Activated naive CD4-positive, alpha-beta T cell treated with anti-CD3 and anti-CD28 coated beads for 36 hours (primary cell): ENCODE measurements at places on chromosomes 7 and 10. TPM values are rescaled to one million over a fixed set of nuclear protein-coding genes. Genes with fewer than 3 reads are reported as not detected.

Gene FBXL13
- total RNA-seq, result 0.74 TPM

- no peak for DNase-seq
Measured at GRCh38 chr7:50730446-50731400, 52.0 kb downstream of the GRB10 start.

Gene GNGT1
- not detected for total RNA-seq

- DNase-seq, result peak; percentile 44
Measured at GRCh38 chr10:5447611-5448071, 35.3 kb downstream of the NET1 start.

DNA sequence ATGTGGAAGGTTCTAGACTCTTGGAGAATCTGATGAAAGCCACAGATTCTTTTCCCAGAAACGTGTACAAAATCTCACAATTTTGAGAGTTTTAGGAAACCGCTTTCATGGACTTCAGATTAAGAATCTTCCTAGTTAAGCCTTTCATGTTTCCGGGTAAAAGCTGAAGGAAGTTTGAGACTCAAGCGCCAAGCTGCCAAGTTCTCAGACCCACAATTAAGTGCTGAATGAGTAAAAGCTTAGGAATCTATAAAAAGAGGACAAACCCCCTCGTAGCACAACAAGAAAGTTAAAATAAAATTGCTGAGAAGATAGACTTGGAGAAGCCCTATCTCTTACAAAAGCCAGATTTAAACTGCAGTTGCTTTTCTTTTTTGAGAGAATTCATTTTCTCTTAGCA is 99.6 kb downstream of the ST8SIA6 start:
- DNase-seq, result no peak

GRCh38 chr10:109774121-109774440 is 149.2 kb downstream of the XPNPEP1 start:
- no peak for DNase-seq

GRCh38 chr7:610531-611280 is 91.1 kb upstream of the PDGFA start:
- DNase-seq, result no peak

DNA sequence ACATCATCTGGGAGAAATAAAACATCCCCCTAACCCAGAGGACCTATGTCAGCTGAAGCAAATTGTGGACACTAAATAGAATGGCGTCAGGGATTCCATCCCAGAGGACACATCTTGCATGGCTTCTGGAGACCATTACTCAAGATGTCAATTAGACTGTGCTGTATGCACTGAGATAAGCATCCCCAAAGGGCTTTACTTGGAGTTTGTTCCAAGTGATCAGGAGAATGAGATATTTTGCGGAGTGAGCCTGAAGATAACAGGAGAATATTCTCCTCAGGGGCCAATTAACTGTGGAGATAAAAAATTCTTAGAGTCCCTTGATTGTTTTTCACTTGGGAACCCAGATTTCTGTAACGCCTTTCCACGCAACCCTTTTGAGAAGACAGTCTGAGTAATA is 4.5 kb upstream of the OR2AE1 start:
- no peak for DNase-seq

GRCh38 chr10:58723186-58723585 is 210.5 kb downstream of the BICC1 start:
- no peak for DNase-seq

GRCh38 chr10:81027223-81027622 is 489.5 kb downstream of the SH2D4B start:
- DNase-seq, result no peak

Gene CPA2
- not detected for total RNA-seq

GRCh38 chr10:21628023-21628422 is 94.0 kb downstream of the MLLT10 start:
- DNase-seq, result no peak

- no peak for DNase-seq
Measured at GRCh38 chr10:126497672-126498071, 109.4 kb upstream of the ADAM12 start.

Gene IPMK
- 5.6 TPM for total RNA-seq

Gene RARRES2
- total RNA-seq, result not detected

Gene CNPY1
- total RNA-seq, result not detected

DNA sequence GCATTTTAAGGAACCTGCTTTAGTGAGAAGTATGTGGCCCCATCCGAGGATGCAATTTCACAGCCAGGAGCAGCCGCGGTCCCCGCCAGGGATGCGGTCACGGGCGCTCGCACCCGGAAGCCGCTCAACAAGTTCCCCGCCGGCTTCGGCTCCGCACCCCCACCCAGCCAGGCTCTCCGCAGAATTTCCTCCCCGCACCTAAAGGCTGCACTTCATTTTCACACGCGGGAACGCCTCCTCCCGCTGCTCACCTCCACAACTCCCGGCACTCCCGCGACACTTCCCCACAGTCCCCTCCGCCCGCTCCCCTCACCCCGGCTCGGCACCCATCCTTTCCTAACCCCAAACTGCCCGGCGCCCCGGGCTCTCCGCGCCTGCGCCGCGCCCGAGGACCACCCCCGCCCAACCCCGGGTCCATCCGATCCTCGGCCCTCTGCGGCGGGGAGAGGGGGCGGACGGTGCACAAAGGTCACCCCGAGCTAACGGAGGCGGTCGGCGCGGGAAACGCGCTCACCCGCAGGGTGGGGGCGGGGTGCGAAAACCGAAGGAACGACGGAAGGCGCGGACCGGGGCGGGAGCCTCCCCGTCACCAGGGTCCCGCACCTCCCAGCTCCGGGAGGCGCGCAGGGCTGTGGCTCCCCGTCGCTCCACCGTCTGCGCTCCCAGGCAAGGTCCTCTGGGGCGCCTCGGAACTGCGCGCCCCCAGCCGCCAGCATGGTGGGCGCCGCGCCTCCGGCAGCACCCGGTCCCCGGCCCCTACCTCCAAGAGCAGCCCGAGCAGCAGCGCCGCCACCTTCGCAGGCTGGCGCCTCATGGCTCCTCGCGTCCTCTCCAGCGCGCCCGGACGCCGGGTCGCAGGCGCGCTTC is 558 bp downstream of the VOPP1 start:
- DNase-seq, result peak; percentile 76

Gene FUOM
- total RNA-seq, result 29.9 TPM

DNA sequence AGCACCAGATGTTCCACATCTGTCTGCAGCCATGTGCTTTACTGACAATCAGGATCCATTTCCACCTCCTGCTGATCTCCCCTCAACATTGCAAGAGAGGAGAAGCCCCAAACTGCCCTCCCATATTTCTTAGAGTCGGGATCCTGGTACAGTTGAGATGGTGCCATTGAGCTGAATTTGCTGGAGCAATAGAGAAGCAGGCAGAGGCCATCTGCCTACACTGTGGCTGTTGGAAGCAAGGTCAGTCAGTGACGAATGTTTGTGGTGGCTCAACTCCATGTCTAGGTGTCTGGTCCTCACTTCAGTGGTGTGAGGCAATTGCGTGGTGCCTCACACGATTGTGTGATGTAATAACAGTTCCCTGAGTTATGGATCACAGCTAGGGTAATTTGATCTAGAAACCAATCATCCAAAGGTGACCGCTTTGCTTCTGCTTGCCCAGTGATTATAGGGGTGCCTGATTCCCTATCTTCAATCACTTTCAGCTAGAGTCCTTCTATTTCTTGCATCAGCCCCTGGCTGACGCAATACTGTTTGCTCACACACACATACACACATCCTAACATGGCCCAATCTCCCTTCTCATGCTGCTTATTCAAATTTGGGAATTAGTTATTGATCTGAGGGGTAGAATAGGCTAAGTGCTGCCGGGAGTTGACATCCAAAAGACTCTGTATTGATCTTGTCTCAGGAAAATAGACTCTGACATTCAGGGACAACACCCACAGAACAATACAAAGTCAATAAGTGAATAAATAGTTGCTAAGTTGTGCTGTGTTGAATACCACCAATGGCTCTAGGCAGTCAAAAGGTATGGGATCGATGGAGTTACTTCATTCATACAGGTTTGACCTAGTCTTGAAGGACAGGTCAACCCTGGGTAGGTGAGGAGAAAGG is 46.1 kb upstream of the SLC35B4 start:
- no peak for DNase-seq

- no peak for DNase-seq
Measured at GRCh38 chr7:158849768-158850544, 6.4 kb upstream of the DYNC2I1 start.

DNA sequence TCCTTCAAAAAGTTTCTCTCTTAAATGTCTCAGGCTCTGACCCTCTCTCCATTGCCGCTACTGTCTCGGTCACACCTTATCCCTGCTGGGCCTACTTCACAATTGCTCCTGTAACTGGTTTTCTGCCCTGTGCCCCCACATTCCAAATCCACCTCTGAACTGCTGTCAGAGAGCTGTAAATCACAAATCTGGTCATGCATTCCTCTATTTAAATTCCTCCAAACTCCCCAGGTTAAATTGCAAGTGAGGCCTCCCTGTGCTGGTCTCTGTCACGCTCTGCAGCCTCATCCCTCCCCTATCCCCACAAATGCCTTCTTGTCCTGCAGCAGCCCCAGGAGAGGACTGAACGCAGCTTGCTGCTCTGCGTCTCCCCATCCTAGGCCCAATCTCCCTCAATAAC is 40.4 kb upstream of the CDCA7L start:
- DNase-seq, result no peak

Gene PRF1
- total RNA-seq, result 7.5 TPM

Gene BLOC1S2
- total RNA-seq, result 68.5 TPM

DNA sequence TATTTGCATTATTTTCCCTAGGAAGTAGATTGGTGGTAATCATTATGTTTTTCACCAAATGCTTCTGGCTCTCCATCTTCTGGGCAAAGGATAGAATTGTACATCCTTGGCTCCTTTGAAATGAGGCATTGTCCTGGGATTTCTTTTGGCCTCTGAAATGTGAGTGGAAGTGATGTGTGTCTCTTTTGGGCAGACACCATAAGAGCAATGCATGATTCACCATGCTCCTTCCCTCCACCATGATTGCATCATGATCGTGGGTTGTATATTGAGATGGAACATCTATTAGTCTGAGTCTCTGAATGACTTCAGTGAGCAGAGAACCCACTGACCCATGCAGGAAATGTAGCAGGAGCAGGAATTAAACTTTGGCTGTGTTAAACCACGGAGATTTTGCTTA is 49.2 kb downstream of the ADRA2A start:
- DNase-seq, result no peak

Gene NEUROG3
- not detected for total RNA-seq

- DNase-seq, result no peak
Measured at GRCh38 chr10:104144931-104145330, 23.0 kb downstream of the SFR1 start.

- no peak for DNase-seq
Measured at GRCh38 chr7:132261327-132262159, 314.7 kb downstream of the PLXNA4 start.

DNA sequence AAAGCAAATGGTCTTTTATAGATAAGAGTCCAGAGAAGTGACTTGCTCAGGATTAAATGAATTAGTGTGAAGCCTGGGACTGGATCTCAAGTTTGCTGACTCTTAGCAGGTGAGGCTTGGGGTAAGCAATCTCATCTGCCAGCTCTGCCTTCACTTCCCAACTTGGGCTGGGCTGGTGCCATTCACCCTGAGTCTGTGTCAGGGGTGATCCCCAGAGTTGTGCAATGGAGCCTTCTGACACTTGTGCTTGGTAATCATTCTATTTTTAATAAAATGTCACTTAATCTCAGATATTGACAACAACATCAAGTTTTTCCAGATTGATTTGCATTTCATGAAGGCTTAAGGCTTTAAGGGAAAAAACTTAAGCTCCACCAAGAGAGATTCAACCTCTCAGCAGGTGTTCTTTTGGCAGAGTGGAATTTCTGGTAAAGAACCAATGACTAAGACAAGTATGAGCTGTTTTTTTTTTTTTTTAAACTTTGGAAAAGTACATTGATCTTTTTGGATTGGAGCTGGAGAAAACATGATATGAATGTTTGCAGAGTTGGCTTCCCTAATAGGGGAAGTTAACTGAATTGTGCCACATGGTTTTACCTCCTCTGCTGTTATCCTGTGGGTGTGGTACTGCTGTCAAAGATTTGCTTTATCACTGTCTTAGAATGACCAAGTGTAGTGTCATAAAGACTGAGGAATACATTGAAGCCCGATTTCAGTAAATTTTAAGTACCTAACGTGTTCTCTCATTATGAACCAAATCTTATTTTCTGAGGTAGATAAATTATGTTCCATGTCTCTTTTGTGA is 48.6 kb upstream of the GPR37 start:
- no peak for DNase-seq

- no peak for DNase-seq
Measured at GRCh38 chr7:64515781-64516180, 47.1 kb downstream of the ZNF680 start.

GRCh38 chr7:30595436-30596013 is 847 bp downstream of the GARS1 start:
- DNase-seq, result no peak

DNA sequence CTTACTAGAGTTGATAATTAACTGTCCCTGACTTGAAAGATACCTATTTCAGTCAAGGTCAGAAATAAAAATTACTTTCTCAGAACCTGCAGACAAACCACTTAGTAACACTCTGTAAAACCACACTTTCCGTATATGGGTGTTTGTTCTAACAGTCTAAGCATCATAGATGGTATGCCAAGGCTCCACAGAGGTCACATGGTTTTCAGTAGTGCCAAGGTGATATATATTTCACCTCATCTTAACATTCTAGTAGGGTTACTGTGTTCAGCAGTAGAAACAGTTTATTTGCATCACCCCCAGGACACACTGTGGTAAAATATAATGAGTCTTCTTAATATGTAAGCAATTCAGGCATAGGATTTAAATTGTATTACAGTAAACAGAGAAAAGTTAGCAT is 61.5 kb downstream of the KCND2 start:
- no peak for DNase-seq

Gene MMRN2
- total RNA-seq, result not detected

- DNase-seq, result peak; percentile 71
Measured at GRCh38 chr7:5692112-5692844, 89.2 kb downstream of the RNF216 start.

Gene MBLAC1
- total RNA-seq, result 2.3 TPM

- DNase-seq, result no peak
Measured at GRCh38 chr10:28295336-28295735, 7.5 kb downstream of the MPP7 start.

Gene ZWINT
- 85.4 TPM for total RNA-seq

Gene CTAGE4
- 1.5 TPM for total RNA-seq

Gene TBC1D12
- 0.33 TPM for total RNA-seq

Gene FAM25A
- total RNA-seq, result not detected

DNA sequence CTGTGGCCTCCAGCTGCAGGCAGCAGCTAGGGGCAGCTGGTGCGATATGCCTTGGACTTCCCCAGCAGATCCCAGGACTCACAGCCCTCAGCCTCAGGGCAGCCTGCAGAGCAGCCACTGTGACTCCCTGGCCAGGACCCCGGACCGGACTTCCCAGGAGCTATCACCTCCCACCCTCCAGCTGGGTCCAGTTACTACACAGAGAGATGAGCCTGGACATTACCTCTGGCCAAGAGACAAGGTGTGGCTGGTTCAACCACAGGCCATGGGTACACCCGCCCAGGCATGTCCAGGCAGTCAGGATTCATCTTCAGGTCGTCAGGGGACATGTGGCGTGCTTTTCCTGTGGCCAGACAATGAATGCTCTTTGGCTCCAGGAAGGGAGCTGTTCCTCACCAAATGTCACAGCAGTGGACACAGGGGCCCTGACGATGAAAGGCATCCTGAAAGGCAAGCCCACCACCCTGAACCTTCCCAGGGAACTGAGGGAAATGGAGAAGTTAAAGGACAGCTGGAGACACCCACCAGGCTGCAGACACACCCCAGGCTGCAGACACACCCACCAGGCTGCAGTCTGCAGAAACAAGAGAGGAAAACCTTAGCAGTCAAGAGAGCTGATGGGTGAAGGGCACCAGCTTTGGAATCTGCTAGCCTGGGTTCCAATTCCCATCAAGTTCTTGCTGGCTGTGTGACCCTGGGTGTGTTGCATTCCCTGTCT is 25.8 kb upstream of the NANOS1 start:
- DNase-seq, result no peak

Gene OR2A1
- not detected for total RNA-seq
